ENCODE measurements at places on chromosomes 5 and 9.

DNA sequence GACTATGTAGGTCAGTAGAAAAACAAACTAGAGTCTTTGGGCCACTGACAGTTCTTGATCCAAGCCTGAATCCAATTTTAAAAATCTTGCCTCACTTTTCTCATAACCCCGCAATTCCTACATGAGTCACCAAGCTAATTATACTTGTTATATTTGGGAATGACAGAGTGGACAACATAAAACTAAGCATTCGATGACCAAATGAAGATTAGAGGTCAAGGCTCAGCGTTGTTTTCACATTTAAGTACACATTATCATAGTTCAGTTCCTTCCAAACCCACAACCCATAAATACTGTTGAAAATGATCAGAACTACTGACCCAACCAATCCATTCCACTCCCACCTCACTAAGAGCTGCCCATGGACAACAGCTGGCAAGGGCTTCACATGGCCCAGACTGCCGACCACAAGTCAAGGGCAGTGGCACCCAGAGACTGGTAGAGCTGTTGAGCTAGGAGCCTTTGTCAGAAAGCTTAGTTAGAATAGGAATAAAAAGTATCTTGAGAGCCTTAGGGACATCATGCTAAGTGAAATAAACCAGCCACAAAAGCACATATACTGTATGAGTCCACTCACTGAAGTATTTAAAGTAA lies 64.2 kb downstream of the MYO10 start:
- no peak for DNase-seq

DNA sequence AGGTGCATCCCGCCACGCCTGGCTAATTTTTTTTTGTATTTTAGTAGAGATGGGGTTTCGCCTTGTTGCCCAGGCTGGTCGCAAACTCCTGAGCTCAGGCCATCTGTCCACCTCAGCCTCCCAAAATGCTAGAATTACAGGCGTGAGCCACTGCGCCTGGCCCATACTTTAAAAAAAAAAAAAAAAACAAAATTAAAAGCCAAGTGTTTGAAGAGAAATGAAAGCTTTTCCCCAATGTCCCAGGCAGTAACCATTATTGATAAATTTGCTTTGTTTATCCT lies 9.5 kb downstream of the PRRC2B start:
- DNase-seq, result no peak

DNA sequence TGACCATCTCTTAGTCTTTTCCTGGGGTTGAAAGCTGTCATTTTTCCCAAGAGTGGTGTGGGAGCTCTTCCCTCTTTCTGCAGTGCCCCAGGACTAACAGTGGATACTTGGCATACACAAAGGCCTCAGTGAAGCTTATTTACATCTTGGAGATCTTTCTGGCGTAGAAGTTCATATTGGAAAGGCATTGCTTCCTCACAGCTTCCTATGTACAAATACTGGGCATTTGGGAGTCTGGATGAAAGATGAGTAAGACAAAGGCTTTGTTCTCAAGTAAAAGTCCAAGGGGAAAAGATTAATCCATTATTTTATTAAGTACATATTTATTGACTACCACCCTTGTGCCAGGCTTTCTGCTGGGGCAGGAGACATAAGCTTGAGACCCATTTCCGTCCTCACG lies 22.0 kb downstream of the MAP3K1 start:
- no peak for DNase-seq

- no peak for DNase-seq
Observed at GRCh38 chr5:106014262-106014661, 1656.5 kb downstream of the EFNA5 start.

- peak; percentile 49 for DNase-seq
Observed at GRCh38 chr9:36306471-36307306, 48.4 kb upstream of the GNE start.

- DNase-seq, result no peak
Observed at GRCh38 chr9:86322973-86323644, 31.1 kb downstream of the TUT7 start.

GRCh38 chr9:33447799-33448553 lies 583 bp upstream of the AQP3 start:
- no peak for DNase-seq

DNA sequence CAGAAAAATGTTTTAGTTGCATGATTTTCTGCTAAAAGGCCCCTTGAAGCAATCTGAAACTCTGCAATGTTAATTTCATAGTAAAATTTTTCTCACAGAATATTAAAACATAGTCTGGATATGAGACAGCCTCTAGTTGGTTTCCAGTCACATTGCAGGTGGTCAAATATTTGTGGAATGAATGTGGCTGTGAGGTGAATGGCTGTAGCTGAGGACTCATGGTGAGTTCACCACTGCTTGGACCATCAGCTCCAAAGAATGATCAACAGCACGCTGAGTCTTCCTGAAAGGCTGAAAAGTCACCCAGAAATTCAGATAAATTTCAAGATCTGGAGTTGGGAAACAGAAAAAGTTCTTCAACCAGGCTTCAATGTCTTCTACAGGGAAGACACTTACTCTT lies 79.8 kb downstream of the MAT2B start:
- no peak for DNase-seq

- no peak for DNase-seq
Observed at GRCh38 chr9:12274577-12274976, 418.6 kb upstream of the TYRP1 start.

GRCh38 chr5:92518318-92518904 lies 1062.6 kb downstream of the NR2F1-AS1 start:
- DNase-seq, result no peak

- no peak for DNase-seq
Observed at GRCh38 chr5:10536931-10537579, 26.8 kb upstream of the ANKRD33B start.

- no peak for DNase-seq
Observed at GRCh38 chr5:112555691-112556090, 136.6 kb upstream of the EPB41L4A start.

- no peak for DNase-seq
Observed at GRCh38 chr9:38284588-38285051, 107.9 kb upstream of the ALDH1B1 start.

DNA sequence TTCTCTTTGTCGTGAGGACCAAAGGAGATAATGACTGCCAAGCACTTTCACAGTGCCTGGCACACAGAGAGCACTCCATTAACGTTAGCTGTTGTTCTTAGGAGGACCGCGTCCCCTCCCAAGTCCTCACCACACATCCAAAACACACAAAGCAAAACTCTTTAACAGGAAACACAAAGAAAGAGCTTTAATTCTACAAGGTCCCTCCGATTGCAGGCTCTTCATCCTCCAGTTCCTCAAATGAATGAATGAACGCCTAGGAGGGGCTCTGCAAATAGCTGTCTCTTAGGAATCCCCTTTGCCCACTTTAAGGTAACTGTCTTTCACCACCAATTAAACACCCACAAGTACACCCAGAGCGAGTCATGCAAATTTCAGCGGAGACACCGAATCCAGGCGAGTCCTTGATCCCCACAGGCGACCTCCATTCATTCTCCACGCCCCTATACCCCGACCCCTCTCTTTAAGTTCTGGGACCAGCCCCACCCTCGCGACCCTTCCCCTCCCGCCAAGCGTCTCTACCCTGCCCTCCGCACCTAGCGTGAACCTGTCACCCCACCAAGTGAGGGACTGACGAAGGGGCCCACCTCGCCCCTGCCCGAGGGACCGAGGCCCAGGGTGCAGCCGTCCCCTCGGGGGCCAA lies 644 bp downstream of the TSC1 start:
- no peak for DNase-seq

DNA sequence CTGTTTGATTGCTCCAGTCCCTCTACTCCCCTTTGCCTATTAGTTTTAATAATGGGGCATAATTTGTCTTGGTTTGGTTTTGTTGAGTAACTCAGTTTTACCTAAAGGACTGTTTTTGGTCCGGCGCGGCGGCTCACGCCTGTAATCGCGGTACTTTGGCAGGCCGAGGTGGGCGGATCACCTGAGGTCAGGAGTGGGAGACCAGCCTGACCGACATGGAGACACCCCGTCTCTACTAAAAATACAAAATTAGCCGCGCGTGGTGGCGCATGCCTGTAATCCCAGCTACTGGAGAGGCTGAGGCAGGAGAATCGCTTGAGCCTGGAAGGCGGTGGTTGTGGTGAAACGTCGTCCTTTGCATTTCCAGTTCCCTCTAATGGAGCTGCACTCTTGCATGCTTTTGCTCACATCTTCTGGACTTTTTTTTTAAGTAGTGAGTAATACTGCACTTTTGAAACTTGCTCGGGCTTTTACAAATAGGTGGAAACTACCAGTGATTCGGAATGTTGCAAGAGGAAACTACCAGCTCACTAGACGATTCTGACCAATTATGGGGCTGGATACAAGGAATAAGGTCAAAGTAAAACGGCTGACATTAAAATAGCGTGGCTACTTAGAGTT lies 721 bp upstream of the MAML1 start:
- DNase-seq, result peak; percentile 8

- no peak for DNase-seq
Observed at GRCh38 chr5:107268241-107268640, 402.5 kb downstream of the EFNA5 start.

DNA sequence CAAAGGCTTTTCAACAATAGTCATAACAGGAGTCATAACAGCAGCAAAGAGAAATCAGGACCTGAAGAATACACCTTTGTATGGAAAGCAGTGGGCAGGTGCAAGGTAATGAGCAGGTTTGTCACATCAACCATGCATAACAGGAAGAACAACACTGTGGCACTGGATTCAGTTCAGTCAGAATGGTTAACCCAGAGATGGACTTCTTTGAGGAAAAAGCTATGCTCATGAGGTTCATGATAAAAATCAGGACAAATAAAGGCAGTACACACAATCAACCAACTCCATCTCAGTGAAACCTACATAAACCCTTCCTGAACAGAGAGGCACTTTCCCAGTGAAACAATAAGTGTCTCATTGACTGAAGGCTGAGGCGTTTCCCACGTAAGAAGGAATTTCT lies 27.0 kb downstream of the ABITRAM start:
- no peak for DNase-seq

- no peak for DNase-seq
Observed at GRCh38 chr5:92944903-92945604, 636.0 kb downstream of the NR2F1-AS1 start.

- DNase-seq, result no peak
Observed at GRCh38 chr5:130710596-130710995, 454.5 kb downstream of the HINT1 start.

DNA sequence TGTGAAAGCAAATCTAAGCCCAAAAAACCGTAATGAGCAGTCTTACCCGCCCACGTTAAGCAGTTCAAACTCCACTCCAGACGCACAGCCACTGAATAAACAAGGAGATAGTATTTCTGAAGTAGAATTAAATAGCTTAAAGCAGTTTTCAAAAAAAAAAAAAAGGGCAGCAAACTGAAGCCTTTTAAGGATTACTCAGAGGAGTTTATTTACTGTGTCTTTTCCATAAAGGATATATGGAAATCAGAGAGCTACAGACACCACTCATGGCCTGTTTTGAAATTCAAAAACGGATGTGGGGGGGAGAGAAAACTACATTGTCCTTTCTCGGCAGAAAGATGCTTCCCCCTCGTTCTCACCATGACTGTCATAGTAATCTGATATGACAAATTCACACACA lies 83.7 kb upstream of the IRX1 start:
- no peak for DNase-seq

DNA sequence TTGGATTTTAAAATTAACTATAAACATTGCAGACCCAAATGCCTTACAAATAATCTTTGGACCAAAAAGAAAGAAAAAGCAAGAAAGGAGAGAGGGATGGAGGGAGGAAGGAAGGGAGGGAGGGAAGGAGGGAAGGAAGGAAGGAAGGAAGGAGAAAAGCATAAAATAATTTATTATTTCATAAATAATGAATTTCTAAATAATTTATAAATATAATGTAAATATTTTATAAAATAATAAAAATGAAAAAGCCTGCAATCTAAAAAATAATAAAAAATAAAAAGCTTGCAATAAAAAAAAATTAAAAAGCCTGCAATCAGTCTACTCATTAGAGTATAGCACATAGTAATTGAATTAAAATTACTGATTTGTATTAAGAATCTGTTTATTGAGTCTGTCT lies 614.3 kb downstream of the ISL1 start:
- no peak for DNase-seq
